ENCODE measurements at places on chromosomes 7 and 10.
A peak's percentile ranks its signal among the peaks of the same experiment; 100 is the strongest.

- no peak for DNase-seq
Observed at GRCh38 chr7:69907720-69908119, 309.4 kb downstream of the AUTS2 start.

GRCh38 chr7:74307738-74308505 is 18.7 kb downstream of the CLIP2 start:
- no peak for DNase-seq

DNA sequence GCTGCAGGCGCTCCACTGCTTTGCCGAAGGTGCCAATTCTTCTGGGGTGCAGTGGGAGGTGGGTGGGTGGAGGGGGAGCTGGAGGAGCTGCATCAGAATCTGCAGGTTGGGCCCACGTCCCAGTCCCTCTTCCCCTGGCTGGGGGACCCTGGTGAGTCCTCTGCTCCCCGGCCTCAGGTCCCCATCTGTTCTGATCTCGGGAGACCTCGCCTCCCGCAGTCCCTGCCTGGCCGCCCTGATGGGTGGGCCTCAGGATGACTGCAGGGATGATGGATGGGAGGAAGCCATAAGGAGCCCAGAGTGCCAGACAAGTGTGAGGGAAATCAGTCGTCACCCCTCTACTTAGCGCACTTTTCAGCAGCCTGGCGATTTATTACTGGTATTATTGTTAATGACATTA is 89.3 kb upstream of the PCBD1 start:
- no peak for DNase-seq

DNA sequence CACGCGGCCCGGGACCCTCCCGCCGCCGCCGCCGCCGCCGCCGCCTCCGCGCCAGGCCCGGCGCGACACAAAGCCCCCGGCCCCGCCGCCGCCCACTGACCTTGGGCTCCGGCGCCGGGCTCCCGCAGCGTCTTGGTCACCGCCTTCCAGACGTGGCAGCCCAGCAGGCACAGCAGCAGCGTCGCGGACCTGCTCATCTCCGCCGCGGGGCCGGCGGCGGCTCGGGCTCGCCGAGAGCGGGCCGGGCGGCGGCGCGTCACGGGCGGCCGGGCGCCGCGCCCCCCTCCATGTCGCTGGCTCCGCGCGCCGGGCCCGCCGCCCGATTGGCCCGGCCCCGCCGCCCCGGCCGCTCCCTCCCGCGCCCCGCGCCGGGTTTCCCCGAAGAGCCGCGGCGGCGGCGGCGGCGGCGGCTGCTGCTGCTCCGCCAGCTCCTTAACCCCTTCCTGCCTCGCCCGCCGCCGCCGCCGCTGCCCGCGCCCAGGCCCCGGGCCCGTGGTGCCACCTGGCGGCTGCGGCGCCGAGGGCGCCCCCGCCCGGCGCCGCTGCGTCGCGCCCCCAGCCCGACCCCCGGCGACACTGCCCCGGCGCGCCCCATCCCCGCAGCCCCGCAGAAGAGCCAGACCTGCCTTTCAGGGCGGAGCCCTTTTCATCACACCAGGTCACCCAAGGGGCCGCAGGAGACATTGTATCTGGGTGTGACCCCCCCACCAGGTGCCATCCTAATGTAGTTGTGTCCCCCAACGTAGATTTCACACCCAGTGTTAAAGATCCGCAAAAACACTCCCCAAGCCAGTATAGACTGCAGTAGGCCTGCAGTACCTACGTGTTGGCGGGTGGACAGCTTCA is at the start of gene FAM171A1:
FAM171A1 (minus strand) TSS at position 434 of the 846 bp plus-strand sequence; CDS start at position 197, 237 bp downstream.
- peak; percentile 84 for DNase-seq

DNA sequence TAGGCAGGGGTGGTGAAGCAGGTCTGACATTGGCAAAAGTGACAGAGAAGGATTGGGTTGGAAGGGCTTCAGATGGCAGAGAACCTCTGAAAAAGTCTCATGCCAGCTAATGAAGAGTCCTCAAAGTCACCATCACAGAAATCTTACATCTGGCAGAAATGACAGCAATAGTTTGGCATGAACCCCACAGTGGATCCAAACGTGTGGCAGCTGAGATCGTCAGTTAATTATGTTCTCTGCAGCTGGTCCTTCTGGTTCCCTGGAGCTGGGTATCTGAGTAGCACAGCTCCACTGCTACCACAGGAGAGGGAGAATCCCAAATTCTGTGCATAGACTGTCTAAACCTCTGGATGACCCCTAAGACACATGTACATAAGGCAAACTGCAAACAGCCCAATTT is 73.4 kb downstream of the ALOX5 start:
- no peak for DNase-seq

GRCh38 chr7:25663877-25664276 is 435.6 kb upstream of the NPVF start:
- DNase-seq: no peak

DNA sequence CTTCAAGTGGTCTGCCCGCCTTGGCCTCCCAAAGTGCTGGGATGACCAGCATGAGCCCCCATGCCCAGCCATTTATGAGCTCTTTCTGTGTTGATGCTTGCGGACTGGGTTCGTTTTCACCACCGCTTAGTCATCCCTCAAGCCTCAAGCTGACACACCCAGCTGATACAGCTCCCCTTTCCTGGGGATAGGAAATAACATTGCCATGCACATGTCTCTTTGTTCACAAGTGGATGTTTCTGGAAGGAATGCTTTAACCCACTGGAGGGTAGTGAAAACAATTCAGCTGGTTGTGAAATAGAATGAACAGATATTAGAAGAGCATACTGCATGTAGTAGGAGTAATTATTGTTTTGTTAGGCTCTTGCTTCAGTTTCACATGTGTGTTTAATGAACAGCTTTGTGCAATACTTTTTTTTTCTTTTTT is 8.5 kb upstream of the METTL27 start:
- no peak for DNase-seq

DNA sequence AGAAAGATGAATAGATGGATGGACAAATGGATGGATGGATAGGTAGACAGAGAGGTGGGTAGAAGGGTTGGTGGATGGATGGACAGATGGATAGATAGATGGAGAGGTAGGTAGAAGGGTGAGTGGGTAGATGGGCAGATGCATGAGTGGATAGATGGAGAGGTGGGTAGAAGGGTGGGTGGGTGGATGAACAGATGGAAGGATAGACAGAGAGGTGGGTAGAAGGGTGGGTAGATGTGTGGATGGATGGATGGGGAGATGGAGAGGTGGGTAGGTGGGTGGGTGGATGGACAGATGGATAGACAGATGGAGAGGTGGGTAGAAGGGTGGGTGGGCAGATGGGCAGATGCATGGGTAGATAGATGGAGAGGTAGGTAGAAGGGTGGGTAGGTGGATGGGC is 10.9 kb upstream of the ASB10 start:
- no peak for DNase-seq

DNA sequence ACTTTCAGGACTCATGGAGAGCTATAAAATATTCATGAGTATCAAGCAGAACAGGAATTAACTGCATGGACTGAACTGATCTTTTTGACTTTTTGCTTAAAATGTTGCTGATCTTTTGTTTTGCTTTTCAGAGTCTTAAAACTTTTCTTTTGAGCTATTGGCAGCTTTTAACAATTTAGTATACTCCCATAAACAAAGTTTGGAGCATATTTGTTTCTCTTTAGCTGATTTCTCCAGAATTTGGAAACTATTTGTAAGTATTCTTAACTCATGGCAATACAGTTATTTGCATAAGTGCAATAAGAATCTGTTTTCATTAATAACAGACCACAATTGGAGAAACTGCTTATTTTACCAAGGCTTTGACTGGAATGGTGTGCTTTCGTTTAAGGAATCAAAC is 73.4 kb upstream of the C1GALT1 start:
- no peak for DNase-seq

GRCh38 chr10:110700947-110701616 is 56.9 kb downstream of the RBM20 start:
- DNase-seq: no peak

All from glutamatergic neuron (in vitro differentiated cells).